Activated CD4-positive, alpha-beta T cell treated with anti-CD3 and anti-CD28 coated beads for 4 hours (primary cell): ENCODE measurements at places on chromosomes 2 and 18.

GRCh38 chr2:203867561-203868200 lies at the start of gene CTLA4:
TSS of gene CTLA4 (plus strand) at chr2:203867771. CDS start at chr2:203867943, 172 bp downstream.
- DNase-seq: no peak

GRCh38 chr18:37222354-37222998 lies 343.1 kb downstream of the CELF4 start:
- no peak for DNase-seq

GRCh38 chr2:197675711-197676188 lies 363 bp upstream of the RFTN2 start:
- no peak for DNase-seq

DNA sequence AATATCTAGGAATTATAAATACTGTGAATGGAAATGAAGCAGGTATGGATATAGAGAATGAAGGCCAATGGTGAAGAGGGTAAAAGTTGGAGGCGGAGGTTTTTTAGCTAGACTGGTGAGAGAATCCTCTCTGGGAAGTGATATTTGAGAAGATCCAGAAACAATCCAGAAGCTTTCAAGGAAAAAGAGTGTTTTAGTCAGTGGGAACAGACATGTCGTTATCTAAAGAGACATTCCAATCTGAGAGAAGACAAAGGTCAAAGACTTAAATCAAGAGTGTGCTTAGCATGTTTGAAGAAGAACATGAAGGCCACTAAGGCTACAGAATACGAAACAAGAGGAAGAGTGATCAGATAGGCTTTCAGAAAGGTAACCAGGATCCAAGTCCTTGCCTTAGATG lies 211.0 kb downstream of the MBD5 start:
- no peak for DNase-seq

DNA sequence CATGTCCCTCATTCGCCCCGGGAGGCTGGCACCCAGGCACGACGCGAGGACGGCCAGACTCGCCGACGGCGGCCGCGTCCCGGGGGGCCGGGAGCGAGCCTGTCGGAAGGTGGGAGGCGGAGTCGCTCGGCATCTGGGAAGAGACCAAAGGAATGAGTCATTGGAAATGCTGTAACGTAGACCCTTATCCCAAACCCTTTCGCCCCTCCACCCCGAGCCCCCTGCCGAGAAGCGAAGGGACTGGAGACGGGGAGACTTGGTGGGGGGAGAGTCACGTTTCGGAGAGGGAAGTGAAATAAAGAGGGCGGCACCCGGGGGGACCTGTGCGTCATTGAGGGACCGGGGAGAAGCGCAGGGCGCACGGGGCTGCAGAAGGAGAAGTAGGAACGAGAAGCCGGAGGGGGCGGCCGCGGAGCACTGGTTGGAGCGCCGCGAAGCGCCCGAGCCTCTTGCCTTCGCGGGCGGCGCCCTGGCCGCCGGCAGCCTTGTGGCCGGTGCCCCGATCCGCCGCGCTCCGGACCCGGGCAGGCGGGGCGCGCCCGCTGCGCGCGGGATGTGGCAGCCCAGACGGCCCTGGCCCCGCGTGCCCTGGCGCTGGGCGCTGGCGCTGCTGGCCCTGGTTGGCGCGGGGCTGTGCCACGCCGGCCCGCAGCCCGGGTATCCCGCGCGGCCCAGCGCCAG lies at the start of gene EMILIN2:
EMILIN2 (plus strand) TSS at position 371 of the 681 bp plus-strand sequence; CDS start at position 554, 183 bp downstream.
- peak; percentile 38 for DNase-seq

DNA sequence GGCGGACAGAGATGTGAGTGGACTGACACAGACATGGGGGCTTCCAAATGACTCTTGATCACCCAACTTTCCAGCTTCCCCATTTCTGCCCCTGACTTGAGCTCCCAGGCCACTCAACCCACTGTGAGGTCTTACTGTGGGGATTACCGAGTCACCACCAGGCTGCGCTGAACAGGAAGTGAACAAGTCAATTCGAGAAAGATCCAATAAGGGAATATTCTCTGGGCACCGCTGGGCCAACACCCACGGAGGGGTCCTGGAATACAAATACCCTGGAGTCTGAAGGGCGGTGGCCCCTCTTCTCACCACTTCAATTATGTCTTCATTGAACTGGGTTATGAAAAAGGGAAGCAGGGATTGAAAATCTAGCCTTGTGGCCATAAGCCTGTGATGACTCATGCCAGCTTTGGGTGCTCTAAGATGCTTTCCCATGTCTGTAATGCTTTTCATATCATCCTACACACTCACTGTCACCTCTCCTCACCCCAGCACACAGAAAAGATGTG lies 37.7 kb downstream of the BCL11A start:
- no peak for DNase-seq

GRCh38 chr2:28958689-28959088 lies 22.4 kb upstream of the TOGARAM2 start:
- peak; percentile 21 for DNase-seq

GRCh38 chr18:11468120-11468519 lies 141.3 kb upstream of the SLC35G4 start:
- no peak for DNase-seq

DNA sequence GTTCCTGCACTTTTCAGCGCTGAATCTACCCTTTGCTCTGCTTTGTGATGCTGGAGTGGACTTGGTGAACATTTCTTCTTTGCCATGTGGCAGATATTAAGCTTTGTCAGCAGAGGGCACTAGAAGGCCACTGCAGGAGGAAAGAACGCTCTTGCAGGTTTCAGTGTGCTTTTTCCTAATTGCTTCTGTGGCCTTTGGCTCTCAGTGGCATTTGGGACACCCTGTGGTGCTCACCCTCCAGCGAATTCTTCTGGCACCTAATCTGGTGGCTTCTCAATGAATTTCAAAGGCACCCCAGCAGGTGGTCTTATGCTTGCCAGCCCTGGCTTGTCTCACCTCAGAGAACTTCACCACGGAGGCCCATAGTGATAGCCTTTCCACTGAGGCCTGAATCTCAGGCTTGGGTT lies 146.7 kb downstream of the MYO3B start:
- peak; percentile 12 for DNase-seq

DNA sequence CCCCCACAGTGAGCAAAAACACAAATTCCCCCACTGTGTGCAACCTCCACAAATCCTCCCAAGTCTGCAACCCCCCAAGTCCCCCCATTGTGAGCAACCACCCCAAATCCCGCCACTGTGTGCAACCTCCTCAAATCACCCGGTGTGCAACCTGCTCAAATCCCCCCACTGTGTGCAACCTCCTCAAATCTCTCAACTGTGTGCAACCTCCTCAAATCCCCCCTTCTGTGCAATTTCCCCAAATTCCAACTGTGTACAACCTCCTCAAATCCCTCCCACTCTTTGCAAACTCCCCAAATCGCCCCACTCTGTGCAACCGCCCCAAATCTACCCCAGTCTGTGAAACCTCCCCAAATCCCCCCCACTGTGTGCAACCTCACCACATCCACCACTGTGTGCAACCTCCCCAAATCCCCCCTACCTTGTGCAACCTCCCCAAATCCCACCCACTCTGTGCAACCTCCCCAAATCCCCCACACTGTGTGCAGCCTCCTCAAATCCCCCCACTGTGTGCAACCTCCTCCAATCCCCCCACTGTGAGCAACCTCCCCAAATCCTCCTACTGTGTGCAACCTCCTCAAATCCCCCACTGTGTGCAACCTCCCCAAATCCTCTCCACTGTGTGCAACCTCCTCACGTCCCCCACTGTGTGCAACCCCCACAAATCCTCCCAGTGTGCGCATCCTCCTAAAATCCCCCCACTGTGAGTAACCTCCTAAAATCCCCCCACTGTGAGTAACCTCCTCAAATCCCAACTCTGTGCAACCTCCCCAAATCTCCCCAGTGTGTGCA lies 115.2 kb downstream of the TPO start:
- no peak for DNase-seq

- no peak for DNase-seq
Measured at GRCh38 chr2:26000561-26001082, 18.3 kb upstream of the KIF3C start.

DNA sequence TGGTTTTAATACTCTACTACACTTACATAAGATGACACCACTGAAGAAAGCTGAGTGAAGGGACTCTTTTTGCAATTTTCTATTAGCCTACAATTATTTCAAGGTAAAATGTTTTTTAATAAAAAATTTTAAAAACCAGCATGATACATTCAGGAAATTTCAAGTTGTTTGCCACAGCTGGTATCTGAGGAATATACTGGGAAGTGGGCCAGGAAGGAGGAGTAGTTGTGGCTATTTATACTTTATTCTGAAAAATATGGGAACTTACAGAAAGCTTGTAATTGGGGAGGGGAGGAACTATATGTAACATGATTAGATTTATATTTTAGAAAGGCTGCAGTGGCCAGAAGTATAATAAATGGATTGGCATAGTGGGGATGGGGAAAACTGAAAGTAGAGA lies 40.8 kb downstream of the WDR35 start:
- DNase-seq: no peak

GRCh38 chr2:61536180-61536571 lies 2.0 kb downstream of the XPO1 start:
- DNase-seq: peak; percentile 4

- no peak for DNase-seq
Measured at GRCh38 chr2:111029181-111029927, 91.4 kb upstream of the BCL2L11 start.

- DNase-seq: no peak
Measured at GRCh38 chr2:79000008-79000576, 25.4 kb upstream of the REG3G start.

DNA sequence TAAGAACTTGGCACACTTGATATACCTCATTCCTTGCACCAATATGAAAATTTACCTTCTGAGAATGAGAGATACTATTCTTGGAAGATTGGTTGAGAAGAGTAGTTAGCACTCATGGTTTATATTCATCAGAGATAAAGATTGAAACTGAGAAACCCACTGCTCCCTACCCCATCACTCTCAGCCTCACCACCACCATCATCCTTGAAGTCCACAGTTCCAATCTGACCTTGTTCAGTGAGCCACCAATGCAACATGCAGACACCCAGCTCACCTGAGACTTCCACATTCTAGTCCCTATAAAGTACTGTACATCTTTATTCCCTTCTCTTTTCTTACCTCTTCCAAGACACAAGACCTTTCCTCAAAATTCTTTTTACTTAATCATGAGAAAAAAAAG lies 869.0 kb downstream of the TRIB2 start:
- DNase-seq: no peak

- no peak for DNase-seq
Measured at GRCh38 chr2:138906549-138906948, 126.4 kb upstream of the NXPH2 start.

- DNase-seq: no peak
Measured at GRCh38 chr2:185472574-185472973, 266.0 kb upstream of the FSIP2 start.

DNA sequence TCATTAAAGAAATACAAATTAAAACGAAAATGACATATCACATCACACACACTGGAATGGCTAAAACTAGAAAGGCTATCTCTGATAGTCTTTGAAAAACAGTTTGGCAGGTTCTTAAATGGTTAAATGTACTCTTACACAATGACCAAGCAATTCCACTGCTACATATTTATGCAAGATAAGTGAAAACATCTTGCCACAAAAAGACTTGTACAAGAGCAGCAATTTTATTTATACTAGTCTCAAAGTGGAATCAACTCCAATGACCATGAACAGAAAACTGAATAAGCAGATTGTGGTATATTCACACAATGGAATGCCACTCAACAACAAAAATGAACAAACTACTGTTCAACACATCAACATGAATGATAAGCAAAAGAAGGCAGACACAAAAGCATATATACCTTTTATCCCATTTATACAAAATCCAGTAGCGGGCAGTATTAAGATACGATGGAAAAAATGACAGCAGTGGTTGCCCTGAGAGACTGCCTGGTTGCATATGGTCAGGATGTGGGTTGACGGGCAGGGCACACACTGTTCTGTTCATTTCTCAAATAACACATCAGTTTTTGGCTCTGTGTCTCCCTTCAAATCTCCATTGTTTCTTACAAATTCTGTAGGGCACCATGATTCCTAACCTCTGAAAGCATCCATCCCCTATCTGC lies 25.4 kb downstream of the SP100 start:
- peak; percentile 37 for DNase-seq

DNA sequence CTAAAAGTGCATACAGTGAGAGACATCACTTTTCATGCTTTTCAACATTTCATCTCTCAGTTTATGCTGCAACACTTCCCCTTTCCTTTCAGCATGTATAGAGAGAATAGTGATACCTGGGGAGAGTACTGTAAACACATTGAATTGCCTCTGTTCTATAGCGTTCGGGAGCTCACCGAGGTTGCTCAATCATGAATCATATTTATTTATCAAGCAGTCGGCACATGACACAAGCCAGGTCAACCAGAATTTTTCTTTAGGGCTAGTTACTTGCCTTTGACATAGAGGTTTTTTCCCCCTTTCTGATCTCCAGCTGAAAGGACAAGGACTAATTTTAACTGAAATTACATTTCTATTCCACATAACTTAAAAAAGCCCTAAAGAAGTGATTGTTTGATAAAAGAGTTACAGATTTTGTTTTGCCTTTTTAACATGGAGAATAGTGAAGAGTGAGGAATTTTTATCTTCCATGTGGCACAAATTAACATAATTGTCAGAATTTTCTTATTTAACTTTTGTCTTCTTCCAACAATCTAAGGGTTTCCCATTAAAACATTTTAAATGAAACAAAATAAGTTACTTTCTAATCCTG lies 690.9 kb upstream of the TMEFF2 start:
- no peak for DNase-seq

DNA sequence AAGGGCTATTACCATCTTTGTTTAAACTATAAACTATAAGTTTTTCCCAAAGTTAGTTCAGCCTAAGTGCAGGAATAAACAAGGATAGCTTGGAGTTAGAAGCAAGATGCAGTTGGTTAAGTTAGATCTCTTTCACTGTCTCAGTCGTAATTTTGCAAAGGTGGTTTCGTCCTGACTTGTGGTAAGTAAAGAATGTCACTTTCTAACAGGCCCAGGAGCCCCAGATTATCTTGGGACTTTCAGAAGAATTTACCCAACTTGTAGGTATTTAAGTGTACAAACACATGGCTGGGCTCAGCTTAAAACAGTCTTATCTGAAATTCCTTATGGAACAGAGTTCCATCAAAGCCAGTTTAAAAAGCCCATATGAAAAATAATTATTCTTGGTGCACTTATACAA lies 18.3 kb upstream of the FAM98A start:
- no peak for DNase-seq

GRCh38 chr2:214550786-214551185 lies 139.9 kb downstream of the VWC2L start:
- DNase-seq: no peak

- DNase-seq: no peak
Measured at GRCh38 chr2:34808426-34808825, 1209.3 kb upstream of the FAM98A start.
